ENCODE measurements at places on chromosomes 1 and 21.

- no peak for DNase-seq
These were observed 21.9 kb downstream of the FAM3B start for GRCh38 chr21:41338455-41338854.

DNA sequence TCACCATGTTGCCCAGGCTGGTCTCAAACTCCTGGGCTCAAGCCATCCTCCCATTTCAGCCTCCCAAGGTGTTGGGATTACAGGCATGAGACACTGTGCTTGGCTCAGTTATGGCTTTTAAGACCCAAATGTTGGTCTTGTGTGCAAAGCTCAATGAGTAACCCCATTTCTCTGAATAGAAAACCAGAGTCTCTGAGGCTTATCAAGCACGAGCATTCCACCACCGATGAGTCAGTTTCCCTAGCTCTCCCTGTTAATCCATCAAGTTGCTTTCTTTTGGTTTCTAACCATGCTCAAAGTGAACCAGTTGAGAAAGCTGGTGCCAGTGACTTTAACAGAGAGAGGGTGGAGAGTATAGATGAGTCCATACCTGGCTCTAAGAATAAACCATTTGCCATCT lies 350.9 kb upstream of the ADGRL2 start:
- no peak for DNase-seq

GRCh38 chr1:170010443-170010842 lies 64.1 kb downstream of the KIFAP3 start:
- DNase-seq: no peak

- DNase-seq: no peak
These were observed 16.8 kb downstream of the CR2 start for GRCh38 chr1:207470927-207471326.

GRCh38 chr1:185068341-185068740 lies 23.0 kb downstream of the RNF2 start:
- DNase-seq: no peak

DNA sequence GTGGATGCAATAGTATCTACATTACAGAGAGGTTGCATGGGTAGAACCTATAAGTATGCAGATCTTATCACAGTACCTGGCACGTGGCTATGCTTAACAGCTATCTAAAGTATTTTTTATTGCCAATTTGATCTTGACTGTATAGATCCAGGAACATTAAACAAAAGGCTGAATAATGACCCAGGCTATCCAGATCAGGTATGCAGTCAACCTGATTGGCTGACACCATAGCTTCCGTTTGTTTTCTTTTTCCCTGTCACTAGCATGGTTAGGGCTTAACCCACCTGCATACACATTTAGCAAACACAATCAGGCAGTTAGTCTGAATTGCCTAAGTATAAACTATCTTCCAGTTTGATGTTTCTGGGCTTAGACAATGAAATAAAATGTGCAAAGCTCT lies 264.9 kb upstream of the PLXNA2 start:
- DNase-seq: no peak

GRCh38 chr21:28068455-28069358 lies 924.0 kb downstream of the LTN1 start:
- DNase-seq: no peak

GRCh38 chr21:37711836-37712568 lies 204.3 kb downstream of the KCNJ6 start:
- DNase-seq: peak; percentile 8

DNA sequence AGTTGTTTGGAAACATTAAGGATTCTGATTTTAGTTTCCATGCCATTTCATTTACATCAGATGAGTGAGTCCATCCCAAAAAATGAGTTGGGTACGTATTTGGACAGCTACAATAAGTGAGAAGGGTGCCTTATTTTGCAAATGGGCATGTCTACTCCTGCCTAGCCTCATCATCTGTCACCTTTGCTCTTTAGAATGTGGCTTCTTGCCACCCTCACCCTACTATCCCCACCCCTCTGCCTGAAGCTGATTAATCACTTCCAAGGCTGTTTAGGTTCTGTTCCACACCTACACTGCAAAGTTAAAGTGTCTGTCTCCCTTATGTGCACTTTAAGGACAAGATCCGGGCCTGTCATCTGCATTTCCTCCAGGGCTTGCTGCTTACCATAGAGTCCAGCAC lies 61.2 kb downstream of the ST6GALNAC5 start:
- no peak for DNase-seq

DNA sequence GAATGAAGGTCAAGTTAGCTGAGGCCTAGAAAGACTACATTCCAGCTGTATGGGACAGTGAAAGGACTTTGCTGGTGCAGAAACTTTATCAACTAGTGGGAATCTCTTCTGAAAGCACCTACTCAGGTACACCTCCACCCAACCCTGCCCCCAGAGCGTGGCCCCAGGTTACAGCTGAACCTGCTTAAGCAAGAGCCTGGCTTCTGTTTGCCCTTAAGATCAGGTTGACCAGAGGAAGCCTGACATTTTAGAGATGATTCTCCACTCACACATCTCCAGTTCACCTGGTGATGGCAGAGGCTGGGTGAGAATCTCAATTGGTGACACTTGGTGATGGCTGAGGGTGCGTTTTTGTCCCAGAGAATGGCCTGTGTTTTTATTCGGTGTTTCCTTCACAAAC lies 24.0 kb downstream of the ELAPOR1 start:
- DNase-seq: no peak

- DNase-seq: no peak
These were observed 1.1 kb upstream of the KCNE2 start for GRCh38 chr21:34362670-34363069.

DNA sequence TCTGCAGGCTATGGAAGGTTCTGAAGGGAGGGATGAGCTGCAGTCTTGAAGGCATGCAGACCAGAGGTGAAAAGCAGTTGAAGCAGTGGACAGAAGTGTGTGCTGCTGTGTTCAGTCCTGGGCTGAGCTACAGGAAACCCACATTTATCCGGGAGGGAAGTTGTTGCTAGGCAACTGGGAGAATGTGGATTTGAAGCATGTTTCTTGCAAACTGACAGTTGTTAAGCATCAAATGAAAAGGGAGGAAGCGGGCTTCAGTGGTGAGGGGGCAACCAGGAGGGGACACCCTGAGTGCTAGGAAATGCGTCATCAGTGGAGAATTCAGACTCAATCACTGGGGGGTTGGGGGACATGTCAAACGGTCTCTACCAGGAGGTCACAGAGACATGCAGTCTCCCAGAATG lies 28.7 kb downstream of the ABCA4 start:
- DNase-seq: no peak

GRCh38 chr1:72431810-72432209 lies 149.5 kb upstream of the NEGR1 start:
- no peak for DNase-seq

GRCh38 chr21:30206551-30207251 lies 9.2 kb downstream of the CLDN8 start:
- DNase-seq: no peak

DNA sequence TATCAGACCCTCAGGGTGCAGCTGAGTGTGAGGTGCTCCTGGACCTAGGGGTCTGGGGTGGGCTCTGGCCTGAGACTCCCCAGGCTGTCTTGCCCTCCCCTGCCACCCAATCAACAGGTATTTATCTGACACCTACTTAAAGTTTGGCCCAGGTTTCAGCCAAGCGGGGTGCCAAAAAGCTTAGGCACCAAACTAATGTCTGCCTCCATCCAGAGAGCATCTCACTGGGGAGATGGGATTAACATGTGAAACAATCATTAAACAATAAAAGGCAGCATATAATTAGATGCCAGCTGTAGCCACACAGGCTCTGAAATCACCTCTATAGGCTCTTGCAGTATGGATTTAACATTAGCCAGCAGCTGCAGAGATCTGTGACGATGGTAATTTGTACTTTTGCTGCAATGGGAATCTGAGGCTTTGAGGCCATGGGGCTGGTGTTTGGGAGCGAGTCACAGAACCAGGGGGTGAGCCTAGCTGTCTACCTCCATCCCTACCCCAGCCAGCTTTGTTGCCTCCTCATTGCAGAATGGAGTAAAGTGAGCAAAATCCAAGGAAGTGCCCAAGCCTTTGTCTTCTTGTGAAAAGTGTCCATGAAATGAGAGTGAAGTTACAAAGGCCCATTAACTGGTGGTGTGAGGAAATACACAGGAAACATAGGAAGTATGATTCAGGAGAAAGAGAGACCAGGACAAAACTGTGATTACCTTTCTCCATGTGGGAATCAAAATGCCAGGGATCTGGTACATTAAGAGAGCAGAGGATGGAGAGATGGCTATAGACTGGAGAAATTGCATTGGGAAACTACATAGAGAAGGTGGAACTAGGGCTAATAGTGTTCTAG lies 36.1 kb downstream of the EIF2D start:
- DNase-seq: no peak

DNA sequence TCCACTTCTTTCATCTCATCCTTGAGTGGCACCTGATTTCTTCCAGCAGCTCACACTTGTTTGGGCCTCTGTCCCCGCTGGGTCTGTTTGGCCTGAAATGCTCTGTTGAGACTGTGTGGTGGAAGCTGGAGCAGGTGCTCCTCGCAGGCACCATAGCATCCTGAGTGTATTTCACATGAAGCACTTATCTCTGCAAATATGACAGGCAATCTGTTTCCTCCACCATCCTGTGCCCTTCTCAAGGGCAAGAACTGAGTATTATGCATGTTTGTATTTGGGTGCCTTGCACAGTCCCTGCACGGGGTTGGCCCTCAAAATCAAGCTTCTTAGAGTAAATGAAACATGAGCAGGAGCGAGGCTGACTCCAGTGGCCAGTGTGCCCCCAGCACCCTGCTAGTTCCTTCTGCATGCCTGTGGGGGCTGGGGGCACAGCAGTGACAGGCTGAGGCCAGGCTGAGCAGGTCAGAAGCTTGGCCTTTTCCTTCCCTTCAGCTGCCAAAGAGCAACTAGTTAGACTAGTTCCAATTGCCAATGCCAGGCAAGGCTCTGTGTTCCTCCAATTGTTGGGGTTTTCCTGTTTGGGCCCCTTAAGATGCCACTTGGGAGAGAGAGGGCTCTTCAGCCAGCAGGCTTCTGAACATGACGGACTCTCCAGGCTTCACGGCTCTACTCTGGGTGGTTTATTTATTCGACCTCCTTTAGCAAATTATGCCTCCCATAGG lies 129.6 kb upstream of the ATP1A1 start:
- no peak for DNase-seq

DNA sequence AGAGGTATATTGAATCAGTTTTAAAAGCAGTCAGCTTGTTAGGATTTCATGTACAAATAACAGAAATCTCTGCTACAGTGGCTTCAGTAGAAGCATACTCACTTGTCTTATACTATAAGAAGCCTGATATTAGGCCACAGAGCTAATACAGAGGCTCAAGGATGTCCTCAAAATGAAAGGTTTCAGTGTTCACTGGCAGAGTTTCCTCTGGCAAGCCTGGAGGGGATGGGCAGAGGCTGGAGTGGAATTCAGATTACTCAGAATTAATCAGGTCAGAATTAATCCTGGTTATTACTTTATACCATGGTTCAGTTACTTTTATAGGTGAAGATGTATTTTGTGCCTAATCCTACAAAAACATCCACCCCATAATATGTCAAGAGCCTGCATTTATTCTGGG lies 520.5 kb downstream of the USP25 start:
- DNase-seq: no peak

- DNase-seq: no peak
These were observed 1.6 kb upstream of the PANK4 start for GRCh38 chr1:2528016-2528415.

DNA sequence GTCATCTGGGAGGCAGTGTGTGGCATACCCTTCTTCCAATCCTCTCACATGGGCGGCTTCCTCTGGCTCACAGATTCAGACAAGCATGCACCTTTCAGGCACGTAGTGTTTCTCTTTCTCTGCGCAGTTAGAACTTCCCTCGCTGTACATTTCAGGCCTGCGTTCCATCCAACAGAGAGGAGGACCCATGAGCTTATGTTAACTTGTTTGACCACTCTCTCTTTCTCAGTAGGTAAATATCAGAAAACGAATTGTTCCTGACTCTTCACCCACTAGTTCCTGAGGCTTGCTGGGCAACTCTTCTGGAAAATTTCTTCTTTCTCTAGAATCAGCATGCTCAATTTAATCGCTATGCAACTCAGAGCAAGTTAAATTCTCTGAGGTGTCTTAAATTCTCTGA lies 85.5 kb downstream of the DDX20 start:
- no peak for DNase-seq

DNA sequence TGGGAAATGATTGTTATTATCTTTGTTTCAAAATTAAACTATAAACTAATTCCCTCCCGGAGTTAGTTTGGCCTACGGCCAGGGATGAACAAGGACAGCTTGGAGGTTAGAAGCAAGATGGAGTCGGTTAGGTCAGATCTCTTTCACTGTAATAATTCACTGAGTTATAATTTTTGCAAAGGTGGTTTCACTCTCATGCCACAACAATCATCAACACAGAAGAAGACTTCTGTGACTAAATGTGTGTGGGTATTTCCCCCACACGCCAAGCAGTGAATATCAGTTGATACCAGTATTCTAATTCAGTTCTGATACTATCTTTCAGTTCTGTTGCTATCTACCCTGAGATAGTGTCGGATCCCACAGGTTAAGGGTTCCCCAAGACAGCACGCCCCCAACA lies 215.1 kb downstream of the S1PR1 start:
- no peak for DNase-seq

Measured in SIG-M5 (cell line).